Activated naive CD4-positive, alpha-beta T cell treated with anti-CD3 and anti-CD28 coated beads, Interleukin-2, amount 50 U/mL, for 72 hours (primary cell): ENCODE measurements at places on chromosomes 7 and 10. TPM values are rescaled to one million over a fixed set of nuclear protein-coding genes. Genes with fewer than 3 reads are reported as not detected.

GRCh38 chr10:26503911-26504310 is 65.8 kb downstream of the APBB1IP start:
- no peak for DNase-seq

GRCh38 chr10:28788762-28789161 is 111.4 kb downstream of the BAMBI start:
- no peak for DNase-seq

DNA sequence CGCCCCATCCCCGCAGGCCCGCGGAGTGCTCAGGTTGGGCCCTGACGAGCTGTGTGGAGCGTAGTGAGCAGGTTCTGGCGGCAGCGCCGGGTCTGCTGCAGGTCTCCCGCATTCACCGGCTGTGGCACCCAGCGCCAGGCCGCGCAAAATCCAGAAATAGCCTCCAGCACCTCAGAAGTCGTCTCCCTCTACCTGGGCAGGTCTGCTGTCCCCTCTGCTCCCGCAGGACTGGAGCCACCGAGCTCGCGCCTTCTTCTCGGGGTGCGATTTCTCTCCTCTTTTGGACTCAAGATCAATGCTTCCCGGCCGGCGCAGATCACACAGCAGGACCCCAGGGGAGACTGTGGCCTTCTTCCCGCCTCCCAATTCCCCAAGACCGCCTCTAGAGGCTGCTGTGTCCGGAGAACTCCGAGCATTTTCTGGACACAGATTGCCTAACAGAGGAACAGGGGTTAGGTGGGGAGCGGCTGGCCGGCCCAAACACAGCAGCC is 8.4 kb downstream of the TLX1 start:
- no peak for DNase-seq

DNA sequence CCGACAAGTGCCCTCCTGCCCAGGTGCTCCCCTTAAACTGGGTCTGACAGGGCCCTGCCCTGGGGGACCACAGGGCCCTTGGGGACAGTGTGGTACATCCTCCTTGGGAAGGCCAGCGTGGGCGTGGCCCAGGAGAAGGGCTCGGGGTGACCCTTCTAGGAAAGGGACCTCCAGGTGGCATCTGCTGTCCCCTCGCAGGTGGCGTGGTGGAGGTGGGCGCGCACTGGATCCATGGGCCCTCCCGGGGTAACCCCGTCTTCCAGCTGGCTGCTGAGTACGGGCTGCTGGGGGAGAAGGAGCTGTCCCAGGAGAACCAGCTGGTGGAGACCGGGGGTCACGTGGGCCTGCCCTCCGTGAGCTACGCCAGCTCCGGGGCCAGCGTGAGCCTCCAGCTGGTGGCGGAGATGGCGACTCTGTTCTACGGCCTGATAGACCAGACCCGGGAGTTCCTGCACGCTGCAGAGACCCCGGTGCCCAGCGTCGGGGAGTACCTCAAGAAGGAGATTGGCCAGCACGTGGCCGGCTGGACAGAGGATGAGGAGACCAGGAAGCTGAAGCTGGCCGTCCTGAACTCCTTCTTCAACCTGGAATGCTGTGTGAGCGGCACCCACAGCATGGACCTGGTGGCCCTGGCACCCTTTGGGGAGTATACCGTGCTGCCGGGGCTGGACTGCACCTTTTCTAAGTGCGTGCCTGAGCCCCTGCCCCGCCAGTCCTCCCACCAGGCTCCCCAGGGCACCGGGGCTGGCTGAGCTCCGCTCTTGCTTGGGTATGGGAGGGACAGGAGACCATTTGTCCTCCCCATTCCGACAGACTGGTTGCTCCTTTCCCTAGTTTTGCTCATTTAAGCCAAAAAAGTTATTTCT is 972 bp downstream of the PAOX start:
- DNase-seq: no peak

- DNase-seq: no peak
Observed at GRCh38 chr10:101157756-101158458, 26.8 kb downstream of the TLX1 start.

GRCh38 chr7:2808891-2809665 is 35.0 kb downstream of the GNA12 start:
- no peak for DNase-seq

DNA sequence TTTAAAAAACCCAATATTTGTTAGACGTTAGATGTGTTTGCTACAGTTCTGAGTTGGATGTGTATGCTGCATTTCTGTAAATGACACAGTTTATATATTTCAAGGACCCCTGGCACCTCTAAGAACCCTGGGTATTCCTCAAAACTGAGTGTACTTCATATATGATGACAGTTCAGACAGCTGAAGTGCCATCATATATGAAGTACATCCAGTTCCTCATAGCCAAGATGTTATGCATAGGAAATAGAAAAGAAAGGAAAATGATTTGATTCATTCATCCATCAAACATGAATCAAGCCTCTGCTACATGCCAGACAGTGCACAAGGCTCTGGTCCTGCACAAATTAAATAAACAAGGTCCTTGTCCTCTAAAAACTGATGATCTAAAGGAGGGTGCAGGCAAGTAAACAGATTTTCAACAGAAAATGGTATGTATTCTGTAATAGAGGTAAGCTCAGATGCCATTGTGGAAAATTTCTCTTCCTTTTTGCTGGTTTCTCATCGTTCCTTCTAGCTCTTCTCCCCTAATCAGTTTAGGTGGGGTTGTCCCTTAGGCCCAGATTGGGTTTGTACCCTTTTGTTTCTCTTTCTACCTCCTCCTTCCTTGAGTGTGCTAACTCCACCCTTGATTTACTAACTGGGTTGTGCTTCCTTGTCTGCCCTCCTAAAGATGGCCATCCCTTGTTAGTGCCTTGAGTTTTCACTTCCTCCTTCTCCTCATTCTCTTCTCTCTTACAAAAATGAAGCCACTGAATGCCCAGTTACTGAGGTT is 25.3 kb upstream of the SMIM30 start:
- no peak for DNase-seq

DNA sequence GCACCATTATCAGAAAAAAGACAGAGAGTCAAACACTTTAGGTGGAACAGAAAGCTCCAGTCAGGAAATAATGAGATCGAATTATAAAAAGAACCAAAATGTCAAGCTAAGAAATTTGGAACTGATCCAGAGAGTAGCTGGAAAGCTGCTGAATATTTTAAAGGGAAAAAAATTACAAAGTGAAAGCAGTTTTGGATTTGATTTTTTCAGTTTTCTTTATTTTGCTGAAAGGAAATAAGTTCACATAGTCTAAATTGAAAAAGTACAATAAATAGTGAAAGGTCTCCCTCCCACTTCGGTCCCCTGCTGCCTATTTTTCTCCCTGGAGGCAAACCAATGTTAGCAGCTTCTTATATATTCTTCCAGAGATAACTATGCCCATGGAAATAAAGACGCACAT is 11.3 kb upstream of the TOMM7 start:
- DNase-seq: no peak

DNA sequence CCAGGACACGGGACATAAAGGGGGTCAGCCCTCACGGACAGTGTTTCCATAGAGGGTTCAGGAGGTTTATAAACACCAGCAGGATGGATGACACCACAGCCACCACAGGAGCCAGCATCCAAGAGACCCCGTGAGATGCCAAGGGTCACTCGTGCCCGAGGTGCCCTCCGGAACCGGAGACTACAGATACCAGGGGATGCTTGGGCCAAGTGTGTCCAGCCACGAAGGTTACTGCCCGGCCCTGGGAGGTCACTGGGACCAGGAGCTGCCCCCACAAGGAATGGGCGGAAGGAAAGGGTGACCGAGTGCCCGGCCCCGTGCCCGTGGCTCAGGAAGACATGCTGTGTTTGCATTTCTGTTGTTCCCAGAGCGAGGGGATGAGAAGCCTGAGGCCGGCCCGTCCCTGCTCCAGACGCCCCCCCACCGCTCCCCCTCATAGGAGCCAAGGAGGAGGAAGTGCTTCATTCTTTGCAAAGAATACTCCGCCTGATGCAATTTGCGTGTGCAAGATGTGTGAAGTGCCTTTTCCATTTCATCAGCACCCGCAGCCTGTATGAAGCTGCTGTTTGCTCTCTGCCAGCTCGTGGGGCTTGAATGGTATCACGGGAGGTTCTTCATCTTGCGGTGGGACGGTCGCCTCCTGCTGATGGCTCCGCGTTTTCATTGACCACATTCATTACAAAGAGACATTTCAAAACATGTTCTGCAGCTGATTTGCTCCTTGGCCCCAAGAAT is 176.4 kb downstream of the ELFN1 start:
- no peak for DNase-seq

DNA sequence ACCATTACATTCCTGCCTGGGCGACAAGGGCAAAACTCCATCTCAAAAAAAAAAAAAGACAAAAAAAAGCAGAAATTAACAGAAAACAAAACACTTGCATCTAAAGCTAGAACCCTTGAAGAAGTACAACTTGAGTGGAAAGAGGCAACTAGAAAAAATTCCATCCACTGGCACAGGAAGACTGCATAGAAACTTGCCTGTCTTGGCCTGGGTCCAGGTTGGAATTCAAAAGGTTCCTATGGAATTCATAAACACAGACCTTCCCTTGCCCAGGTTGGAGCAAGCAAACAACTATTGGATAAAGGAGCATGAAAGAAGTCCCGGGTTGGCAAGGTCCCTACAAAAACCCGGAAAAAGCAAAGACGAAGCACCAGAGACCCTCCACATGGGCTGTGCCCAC is 69.8 kb downstream of the CCDC71L start:
- DNase-seq: no peak

DNA sequence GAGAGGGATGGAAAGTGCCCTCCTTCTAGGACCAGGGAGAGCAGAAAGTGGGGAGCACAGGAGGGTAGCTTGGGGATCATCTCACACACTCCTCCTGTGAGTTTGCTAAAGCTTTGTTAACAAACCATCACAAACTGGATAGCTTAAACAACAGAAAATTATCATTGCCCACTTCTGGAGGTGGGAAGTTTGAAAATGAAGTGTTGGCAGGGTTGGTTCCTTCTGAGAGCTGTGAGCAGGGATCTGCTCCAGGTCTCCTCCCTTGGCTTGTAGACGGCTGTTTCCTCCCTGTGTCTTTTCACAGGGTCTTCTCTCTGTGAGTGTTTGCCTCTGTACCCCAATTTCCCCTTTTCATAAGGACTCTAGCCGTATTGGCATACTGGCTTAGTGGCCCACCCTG is 32.0 kb upstream of the CXCL12 start:
- DNase-seq: no peak

DNA sequence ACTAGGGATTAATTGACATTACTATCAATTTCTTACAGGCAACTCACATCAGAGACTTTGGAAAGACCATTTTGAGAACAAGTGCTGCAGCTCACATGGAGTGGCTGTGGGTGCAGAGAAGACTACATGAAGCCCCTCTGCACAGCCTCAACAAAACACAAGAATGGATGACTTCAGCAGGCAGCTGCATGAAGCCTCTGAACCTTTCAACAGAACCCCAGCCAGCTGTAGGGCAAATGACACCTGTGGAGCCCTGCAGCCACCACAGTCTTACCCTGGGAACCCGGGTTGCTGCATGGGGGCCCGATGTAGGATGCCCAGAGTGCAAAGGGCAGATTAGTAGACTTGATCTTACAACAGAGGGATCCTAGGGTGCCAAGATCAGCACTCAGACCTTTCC is 62.0 kb upstream of the CAMK2B start:
- no peak for DNase-seq

DNA sequence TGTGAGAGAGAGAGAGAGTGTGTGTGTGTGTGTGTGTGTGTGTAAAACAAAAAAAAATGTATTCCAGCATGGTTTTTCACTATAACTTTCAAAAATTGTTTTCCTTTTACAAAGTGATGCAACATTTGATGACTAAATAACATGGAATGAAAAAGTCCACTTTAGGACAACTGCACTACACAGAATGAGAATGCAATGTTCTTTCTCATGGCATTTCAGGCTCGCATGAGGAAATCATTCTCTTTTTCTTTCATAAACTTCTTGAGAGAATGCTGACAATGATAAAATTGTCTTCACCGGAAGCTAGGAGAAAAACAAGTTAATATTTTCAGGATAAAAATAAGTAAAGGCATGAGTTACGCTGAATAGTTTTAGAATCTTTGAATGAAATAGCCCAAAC is 53.7 kb downstream of the SLC16A12 start:
- no peak for DNase-seq

- no peak for DNase-seq
Observed at GRCh38 chr10:70622981-70623844, 20.7 kb upstream of the PRF1 start.

GRCh38 chr7:9854605-9855004 is 1119.1 kb upstream of the PHF14 start:
- DNase-seq: no peak

The ALOX5 gene
- total RNA-seq: 0.68 TPM

The UNC5B gene
- not detected for total RNA-seq

The SPDYE1 gene
- total RNA-seq: not detected

The GDF2 gene
- not detected for total RNA-seq

The CRHR2 gene
- total RNA-seq: not detected
